Fibroblast of skin of scalp (primary cell): ENCODE measurements at places on chromosomes 5 and 9.

- no peak for DNase-seq
These were observed 25.5 kb downstream of the ERAP2 start for GRCh38 chr5:96901841-96902240.

- DNase-seq = no peak
These were observed 32.5 kb downstream of the FAM240B start for GRCh38 chr9:38687389-38687842.

- no peak for DNase-seq
These were observed 43.2 kb upstream of the IL7R start for GRCh38 chr5:35813521-35813920.

GRCh38 chr9:3528451-3528850 is 2.6 kb upstream of the RFX3 start:
- no peak for DNase-seq

DNA sequence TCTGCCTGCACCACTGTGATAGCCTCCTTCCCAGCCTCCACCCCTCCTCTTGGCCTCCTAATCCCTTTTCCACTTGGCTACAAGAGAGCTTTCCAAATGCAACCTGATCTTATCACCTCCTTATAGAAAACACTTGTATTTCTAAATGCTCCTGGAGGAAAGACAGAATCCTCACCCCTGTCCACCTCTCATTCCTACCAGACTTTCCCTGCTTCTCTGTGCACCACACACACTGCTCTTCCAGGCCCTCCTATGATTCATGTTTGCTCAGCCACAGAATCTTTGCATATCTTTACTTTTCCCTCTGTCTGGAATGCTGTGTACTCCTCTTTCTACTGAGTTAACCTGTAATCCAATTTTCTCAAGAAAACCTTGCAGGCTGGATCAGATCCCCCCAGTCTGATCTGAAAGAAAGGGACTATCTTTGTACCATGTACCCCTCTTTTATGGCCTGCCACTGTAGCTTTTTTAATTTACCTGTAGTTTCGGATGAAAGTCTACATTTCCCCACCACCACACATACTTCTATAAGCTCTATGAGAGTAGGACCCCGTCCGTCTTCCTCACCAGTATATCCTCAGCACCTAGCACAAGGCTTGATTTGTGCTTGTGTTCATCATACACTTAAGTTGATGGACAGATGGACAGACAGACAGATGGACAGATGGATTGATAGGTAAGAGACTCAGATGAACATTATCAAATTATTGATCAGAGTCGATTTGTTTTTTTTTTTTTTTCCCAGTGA is 95.3 kb downstream of the GALNT10 start:
- peak; percentile 71 for DNase-seq

GRCh38 chr9:129224618-129225489 is 46.8 kb upstream of the IER5L start:
- no peak for DNase-seq

GRCh38 chr5:146945617-146946084 is 67.1 kb upstream of the PPP2R2B start:
- DNase-seq = no peak

DNA sequence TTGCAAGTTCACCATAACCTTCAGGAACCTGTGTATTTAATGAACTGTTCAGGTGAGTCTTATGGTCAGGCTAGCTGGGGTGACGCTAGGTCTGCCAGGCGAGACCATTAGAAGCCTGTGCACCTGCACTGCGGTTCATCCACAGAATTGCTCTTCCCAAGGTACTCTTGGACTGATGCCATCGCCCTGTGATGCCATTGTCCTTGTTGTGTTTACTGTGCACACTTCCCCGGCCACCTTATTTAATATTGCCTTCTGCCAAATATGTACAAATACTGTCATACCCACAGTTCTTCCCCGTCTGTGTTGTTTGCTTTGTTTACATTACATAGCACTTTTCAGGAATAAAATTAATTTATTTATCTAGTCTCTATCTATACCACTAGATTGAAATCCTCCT is 66.3 kb downstream of the RCL1 start:
- DNase-seq = no peak

DNA sequence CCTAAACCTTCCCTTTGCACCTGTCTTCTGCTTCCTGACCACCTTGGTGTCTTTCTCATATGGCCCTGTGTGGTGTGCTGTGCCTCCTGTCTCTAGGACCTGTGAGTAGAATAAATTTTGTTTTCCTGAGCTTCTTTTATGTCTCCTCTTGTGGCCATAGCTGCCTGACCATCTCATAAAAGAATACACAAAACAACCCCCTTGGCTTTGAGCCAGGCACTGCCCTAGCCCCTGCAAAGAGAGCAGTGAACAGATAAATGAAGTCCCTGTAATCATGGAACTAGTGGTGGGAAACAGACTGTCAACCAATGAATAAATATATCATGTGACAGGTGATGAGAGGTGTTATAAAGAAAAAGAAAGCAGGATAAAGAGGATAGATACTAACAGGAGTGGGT is 485.1 kb downstream of the CSNK1G3 start:
- no peak for DNase-seq

- DNase-seq = no peak
These were observed 219.9 kb downstream of the PRDM9 start for GRCh38 chr5:23727271-23727670.

- no peak for DNase-seq
These were observed 217.6 kb upstream of the PIK3R1 start for GRCh38 chr5:67997892-67998457.

DNA sequence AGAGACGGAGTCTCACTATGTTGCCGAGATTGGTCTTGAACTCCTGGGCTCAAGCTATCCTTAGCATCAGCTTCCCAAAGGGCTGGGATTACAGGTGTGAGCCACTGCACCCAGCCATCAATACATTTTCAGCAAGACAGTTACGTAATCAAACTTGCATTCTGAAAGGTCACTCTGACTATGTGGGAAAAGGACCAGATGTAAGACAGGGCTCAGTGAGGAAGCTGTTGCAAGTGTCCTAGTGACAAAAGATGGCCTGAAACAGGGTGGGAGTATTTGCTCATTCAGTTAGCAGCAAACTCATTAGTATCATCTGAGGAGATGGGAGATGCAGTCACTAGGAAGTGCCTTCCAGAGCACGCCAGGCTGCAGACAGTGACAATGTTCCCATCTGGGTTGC is 16.9 kb downstream of the MED27 start:
- DNase-seq = no peak
